IgD-negative memory B cell (primary cell): ENCODE measurements at places on chromosomes 7 and 10. TPM values are rescaled to one million over a fixed set of nuclear protein-coding genes. Genes with fewer than 3 reads are reported as not detected.

SPRN gene
- 0.40 TPM for polyA plus RNA-seq

LIPJ gene
- not detected for polyA plus RNA-seq

ASAH2B gene
- 0.61 TPM for polyA plus RNA-seq

KNDC1 gene
- polyA plus RNA-seq: 0.05 TPM

SFRP4 gene
- polyA plus RNA-seq: not detected

PTN gene
- polyA plus RNA-seq: not detected

INTS15 gene
- polyA plus RNA-seq: 41.3 TPM

TET1 gene
- polyA plus RNA-seq: 1.0 TPM

GJC3 gene
- not detected for polyA plus RNA-seq

ZNF365 gene
- polyA plus RNA-seq: not detected

KCP gene
- polyA plus RNA-seq: 0.26 TPM

SOSTDC1 gene
- not detected for polyA plus RNA-seq

WASHC2A gene
- polyA plus RNA-seq: 29.9 TPM

CLCN1 gene
- not detected for polyA plus RNA-seq

NCF1 gene
- polyA plus RNA-seq: 313 TPM

CDC14C gene
- not detected for polyA plus RNA-seq

OPALIN gene
- not detected for polyA plus RNA-seq
